SK-N-SH treated with all-trans-retinoic acid at 6 μM for 48 hours (cell line): ENCODE measurements at places on chromosomes 6 and 20.

- ATAC-seq = 0 out of 3 replicates have a peak, but pooled peaks have one; percentile 44
These were observed 90.0 kb upstream of the IFNGR1 start for GRCh38 chr6:137309078-137309762.

DNA sequence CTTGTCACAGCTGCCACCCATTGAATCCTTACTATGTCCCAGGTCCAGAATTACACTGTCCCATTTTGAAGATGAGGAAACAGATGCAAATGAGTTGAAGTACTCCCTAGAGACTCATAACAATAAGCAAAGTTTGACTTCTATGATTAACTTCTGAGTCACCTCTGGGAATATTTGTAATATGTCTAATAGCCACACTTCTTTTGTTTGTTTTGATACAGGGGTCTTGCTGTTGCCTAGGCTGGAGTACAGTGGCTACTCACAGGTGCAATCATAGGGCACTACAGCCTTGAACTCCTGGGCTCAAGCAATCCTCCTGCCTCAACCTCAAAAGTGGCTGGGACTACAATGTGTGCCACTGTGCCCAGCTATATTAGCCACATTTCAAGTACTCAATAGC lies 11.4 kb upstream of the SOX12 start:
- no peak for ATAC-seq

DNA sequence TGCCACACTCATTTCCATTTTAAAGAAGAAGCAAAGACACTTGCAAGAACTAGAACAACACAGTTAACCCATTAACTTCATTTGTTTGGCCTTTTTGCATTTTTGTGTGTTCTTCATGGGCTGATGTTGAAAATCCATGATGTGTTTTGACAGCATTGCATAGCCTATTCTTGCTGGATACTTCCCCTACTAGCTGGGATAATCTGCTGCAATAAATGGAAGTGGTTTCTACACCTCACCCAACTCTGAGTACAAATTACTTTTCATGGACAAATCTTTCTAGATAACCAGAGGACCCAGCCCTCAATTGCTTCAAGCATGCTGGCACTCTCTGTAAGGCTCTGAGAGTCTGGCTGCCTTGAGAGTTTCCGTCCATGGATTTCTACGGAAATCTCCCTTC lies 26.5 kb downstream of the CST9L start:
- ATAC-seq = no peak

GRCh38 chr6:25127076-25127837 lies 151.9 kb upstream of the CARMIL1 start:
- ATAC-seq = no peak

DNA sequence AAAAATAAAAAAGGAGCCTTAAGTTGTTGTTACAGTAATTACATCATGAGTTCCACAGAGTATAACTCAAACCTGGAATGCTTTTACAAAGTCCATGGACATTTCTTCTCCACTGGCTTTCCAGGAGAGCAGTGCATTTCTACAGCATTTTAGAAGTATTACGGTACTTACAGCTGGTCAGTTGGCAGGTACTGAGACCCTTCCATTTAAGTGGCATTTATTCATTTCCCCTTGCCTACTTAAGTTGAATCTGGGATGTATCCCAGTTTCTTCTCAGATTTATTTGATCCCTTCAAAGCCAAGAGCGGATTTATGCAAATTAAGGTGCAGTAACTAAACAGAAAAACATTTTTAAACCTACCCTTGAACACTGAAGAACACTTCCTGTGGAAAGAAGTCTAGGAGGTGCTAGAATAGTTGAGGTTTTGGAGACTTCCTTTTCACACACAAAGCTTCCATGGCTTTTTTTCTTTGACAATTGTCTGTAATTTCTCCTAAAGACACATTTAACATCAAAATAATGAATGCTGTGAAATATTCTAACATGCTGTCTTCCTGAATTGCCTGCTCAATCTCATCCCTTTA lies 3.4 kb downstream of the PRDM13 start:
- ATAC-seq = no peak

DNA sequence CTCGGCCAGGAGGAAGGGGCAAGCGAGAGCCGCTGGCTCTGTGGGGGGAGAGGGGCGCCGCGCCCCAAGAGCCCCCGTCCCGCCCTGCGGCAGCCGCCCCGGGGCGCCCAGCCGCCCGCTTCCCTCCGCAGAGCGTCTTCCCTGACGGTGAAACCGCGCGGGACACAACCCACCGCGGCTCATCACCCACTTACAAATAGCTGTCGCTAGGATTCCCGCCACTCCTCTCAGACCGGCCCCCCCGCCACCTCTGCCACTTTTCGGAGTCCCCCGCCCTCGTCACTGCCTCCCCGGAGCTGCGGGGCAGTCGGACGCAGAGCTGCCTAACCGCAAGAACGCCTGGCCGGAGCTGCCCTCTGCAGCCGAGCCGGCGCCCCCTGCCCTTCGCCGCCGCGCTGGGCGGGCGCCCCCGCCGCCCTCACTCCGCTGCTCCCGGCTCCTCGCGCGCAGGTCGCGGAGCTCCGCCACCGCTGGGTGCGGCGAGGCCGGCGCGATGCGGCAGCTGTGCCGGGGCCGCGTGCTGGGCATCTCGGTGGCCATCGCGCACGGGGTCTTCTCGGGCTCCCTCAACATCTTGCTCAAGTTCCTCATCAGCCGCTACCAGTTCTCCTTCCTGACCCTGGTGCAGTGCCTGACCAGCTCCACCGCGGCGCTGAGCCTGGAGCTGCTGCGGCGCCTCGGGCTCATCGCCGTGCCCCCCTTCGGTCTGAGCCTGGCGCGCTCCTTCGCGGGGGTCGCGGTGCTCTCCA lies at the start of gene SLC35D3:
Gene SLC35D3, plus strand, starts transcription at position 366 of the 749 bp plus-strand sequence. Its CDS starts 128 bp downstream, at position 494.
- ATAC-seq = peak; percentile 57

DNA sequence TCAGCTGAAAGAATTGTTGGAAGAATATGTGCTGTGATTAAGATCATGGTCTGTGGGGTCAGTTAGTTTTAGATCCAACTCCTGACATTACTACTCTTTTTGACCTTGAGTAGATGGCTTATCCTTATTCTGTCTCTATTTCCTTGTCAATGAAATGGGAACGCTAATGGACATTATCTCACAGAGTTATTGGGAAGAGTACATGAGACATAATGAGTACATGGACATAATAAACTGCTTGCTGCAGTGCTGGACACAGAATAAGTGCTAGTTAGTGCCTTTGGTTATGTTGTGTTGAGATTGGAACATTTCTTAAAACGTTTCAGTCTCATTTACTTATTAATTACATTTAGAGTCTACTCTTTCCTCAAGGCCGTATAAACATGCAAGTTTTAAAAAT lies 42.6 kb downstream of the MAPK14 start:
- no peak for ATAC-seq

DNA sequence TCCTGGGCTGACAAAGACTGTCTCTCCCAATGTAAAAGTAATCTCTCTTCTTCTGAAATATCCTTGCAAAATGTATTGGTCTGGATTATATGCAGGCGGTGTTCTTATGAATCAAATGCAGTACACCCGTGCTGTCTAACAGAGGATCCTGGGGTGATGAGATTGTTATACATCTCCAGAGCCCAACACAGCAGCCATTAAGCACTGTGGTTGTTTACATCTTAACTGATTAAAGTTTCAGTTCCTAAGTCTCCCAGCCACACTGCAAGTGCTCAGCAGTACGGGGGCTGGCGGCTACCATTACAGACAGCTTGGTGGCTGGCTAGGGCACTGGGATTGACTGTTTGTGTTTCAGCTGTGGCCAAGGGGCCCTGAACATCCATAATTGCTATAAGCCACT lies 7.0 kb downstream of the UNC93A start:
- ATAC-seq = no peak

DNA sequence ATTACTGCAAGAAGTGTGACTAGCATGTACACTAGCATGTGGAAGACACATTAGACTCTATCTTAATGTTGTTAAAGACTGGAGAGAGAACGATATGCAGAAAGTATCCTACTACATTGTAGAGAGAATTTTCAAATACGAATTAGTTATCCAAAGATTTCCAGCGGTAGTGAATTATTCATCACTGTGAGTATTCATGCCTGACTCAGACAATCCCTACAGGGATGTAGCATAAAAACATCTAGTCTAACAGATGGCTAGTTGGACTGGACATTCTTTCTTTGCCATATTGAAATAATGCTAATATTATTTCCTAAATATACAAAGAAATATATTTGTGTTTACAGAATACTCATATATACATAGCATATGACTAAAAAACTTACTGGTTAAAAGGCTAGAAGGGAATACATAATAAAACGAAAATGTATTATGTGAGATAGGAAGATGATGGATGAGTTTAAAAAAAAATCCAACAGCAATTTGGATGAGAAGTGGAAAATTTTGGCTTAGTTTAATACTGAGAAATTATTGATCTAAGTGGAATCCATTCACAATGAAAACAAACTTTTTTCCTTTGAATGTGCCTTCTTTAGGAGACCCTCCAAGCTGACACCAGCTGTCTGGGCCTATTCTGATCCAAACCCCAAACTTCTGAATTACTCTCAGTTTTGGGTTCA lies 580.7 kb downstream of the RFPL4B start:
- no peak for ATAC-seq

GRCh38 chr6:167572841-167573271 lies 248.0 kb downstream of the TTLL2 start:
- no peak for ATAC-seq

GRCh38 chr6:136784271-136784664 lies 8.0 kb downstream of the MAP3K5 start:
- ATAC-seq = no peak

- no peak for ATAC-seq
These were observed 17.0 kb upstream of the TOP1 start for GRCh38 chr20:41011551-41012067.

DNA sequence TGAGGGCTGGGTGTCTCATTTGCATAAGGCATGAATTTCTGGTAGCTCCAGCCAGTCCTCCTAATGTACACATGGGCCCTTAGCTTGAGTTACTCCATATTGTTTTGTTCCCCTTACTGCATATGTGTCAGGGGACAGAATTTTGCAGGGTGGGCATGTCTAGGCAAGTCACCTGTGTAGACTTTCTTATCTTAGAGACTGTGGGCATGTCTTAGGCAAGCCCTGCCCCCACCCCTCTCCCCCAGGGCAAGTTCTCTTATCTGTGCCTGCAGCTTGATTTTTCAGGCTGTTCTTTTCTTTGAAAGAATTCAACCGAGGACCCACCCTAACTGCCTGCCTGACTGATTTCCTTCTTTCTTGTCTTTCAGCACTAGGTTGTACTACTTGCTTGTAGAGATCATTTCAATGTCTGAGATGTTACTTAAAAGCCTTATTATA lies 32.1 kb downstream of the NHLRC1 start:
- no peak for ATAC-seq

GRCh38 chr6:144681334-144681733 lies 396.2 kb downstream of the UTRN start:
- no peak for ATAC-seq

- ATAC-seq = no peak
These were observed 717.6 kb upstream of the MAP3K7 start for GRCh38 chr6:91304521-91304920.

DNA sequence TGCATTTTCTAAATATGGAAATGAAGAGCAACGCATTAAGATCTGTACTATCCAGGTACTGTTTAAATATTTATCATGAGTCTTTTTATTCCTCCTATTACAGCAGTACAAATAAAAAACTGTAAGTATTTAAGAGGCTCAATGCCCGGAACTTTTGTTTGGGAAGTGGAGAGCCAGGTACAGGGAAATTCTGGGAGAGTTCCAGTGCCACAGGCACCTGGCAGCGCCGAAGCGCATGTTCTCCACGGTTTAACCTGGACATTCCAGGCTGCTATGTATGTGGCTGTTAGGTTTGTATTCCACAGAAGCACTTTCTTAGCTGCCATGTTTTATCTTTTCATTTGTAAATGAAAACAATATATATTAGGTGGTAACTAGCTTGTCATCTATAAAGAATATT lies 81.7 kb downstream of the PREP start:
- no peak for ATAC-seq

GRCh38 chr6:106572875-106573585 lies 56.3 kb downstream of the RTN4IP1 start:
- no peak for ATAC-seq

DNA sequence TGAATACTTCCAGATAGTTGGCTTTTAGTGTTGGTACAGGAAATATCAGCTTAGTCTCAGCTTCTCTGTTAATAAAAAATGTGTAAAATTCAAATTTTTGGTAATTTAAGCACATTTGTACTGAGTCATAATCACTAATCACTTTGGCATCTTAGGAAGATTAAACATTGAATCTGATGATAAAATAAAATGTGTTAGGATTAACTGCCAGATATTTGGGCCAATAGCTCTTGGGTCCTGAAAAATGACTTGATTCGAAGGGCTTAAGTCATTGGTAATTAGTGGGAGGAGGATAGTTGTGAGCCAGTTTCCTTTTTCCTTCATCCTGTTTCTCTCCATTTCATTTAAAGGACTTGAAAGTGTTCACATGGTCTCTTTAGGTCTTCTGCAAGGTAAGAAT lies 426.1 kb downstream of the RFPL4B start:
- no peak for ATAC-seq

DNA sequence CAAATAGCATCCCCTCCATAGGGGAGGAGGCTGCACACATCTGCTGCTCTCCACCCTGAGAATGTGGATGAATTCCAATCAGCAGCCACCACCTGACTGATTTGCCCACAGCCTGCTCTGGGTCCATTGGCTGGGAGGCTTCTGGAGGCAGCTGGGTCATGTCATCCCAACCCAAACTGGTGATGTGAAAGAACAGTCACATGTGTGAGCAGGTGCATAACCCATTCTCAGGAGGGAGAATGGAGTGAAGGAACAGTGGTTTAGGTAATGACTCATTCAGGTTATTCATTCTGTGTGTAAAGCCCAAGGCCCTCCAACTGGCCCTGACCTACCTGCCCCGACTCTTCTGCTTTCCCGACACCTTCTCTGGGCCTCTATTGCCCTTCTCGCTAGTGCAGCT lies 90.9 kb upstream of the GCM1 start:
- ATAC-seq = no peak

DNA sequence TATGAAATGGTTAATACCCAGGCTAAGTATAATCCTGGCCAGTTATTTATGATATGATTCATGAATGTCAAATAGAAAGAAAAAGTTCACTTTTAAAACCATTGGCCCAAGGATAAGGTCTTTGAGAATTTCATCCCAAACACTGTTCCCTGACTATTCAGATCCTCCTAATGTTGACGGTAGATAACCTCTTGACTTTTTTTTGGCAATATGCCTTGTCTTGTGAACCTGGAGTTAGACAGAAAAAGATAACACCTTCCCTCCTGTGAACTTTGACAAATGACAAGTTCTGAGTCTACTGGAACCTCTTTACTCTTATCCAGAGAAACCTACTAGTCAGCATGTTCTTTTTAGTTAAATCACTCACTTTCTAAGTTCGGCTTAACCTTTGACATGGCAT lies 166.8 kb upstream of the PREP start:
- no peak for ATAC-seq

- ATAC-seq = no peak
These were observed 6.3 kb downstream of the SGK2 start for GRCh38 chr20:43564993-43565757.

DNA sequence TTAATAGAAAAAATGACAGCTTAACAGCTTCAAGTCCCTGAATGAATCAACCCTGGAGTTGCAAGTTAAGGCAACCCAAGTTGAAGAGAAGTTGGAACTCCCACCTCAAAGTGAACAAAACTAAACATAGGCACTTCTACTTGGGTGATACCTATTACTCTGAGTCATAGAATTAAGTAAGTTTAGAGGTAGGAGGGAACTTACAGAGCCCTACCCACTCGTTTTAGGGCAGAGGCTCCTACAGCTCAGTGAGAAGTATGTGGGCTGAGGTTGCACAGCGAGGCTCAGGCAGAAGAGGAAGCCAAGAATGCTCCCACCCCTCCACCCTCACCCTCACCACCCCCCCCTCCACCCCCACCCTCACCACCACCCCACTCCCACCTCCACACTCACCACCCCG lies 42.2 kb downstream of the NFATC2 start:
- ATAC-seq = no peak
